ENCODE measurements at places on chromosomes 6 and 20.
A peak's percentile ranks its signal among the peaks of the same experiment; 100 is the strongest.

DNA sequence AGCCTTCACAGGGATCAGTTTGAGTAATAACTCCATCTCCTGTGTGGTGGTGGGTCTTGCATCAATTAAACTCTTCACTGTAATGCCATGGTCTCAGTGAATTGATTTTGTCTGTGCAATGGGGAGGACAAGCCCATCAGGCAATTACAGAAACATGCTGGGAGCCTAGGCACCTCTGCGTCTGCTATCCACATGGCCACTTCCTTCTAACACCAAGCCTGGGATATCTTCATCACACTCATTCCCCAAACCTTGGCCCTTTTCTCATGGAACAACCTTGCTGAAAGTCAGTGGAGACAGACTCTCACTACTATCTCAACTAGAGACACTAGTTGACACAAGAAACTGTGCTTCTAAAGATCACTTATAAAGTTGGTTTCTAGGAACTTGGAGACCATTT lies 210.1 kb upstream of the SHLD1 start:
- no peak for DNase-seq

GRCh38 chr6:83352424-83353061 lies 78.3 kb downstream of the ME1 start:
- no peak for DNase-seq

DNA sequence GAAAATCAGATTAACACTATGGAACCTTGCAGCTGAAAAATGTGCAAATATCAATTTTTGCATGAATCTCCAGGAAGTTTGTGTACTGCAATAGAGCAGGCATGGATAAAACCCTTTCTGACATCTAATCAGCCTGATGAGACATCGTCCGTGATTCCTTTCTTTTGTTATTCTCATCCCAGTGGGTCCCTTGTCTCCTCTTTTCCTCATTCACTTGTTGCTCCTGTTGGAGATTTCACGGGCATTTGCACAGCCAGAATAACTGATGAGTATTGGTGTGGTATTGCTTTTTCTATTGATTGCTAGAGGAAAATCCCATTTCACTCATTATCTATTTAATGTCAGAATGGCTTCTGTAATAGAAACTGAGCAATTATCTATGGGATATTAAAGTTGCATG lies 39.9 kb downstream of the SCGN start:
- no peak for DNase-seq

GRCh38 chr6:118283766-118284165 lies 264.3 kb upstream of the PLN start:
- peak; percentile 52 for DNase-seq

DNA sequence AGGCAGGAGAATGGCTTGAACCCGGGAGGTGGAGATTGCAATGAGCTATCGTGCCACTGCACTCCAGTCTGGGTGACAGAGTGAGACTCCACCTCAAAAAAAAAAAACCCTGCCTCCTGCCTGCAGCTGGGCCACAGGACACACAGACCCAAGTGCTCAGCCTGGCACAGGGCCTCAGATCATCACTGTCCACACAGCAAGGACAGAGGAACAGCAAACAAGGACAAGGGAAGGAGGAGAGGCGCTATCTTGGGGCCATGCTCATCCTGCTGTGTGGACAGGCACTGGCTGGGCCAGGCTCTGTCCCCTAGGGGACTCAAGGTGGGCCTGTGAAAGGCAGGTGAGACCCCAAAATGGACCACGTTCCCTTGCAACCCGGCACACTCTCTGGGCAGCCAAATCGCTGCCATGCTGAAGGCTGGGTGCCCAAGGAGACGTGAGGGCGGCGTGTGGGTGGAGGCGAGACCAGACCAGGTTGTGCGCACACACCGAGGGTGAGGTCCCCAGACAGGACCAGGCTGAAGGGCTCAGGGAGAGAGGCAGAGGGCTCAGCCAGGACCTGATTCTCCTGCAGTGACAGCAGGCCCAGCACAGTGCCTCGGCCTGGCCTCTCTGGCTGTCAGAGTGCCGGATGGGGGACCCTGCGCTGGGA lies 9.1 kb downstream of the UCKL1 start:
- DNase-seq: no peak

DNA sequence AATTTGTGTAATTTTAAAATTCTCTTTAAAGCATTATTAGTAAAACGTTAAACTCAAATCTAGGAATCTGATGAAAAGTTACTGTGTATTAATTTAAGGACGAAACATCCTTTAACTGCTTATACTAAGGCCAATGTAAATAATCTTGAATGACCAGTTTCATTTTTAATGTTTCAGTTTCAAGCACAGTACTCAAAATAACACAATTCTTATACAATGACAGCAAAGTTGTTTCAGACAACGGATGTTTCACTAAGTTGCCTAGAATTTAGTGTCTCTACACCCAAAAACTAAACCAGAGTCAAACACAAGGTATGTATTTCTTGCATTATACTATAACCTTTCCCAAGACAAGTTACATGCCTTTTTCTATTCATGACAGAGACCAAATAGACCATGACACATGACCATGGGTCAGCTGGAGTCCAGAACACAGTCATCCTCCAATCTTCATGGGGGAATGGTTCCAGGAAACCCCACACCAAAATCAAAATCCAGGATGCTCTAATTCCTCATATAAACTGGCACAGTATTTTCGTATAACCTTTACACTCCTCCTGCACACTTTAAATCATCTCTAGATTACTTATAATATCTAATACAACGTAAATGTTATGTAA lies 7.7 kb downstream of the PHIP start:
- DNase-seq: no peak

GRCh38 chr6:116278854-116279231 lies 887 bp downstream of the TSPYL1 start:
- no peak for DNase-seq

- no peak for DNase-seq
These were observed 1.1 kb downstream of the BNIP5 start for GRCh38 chr6:36335465-36336207.

GRCh38 chr6:122154155-122154554 lies 245.3 kb upstream of the HSF2 start:
- no peak for DNase-seq

GRCh38 chr20:11726026-11726425 lies 191.7 kb upstream of the BTBD3 start:
- no peak for DNase-seq

DNA sequence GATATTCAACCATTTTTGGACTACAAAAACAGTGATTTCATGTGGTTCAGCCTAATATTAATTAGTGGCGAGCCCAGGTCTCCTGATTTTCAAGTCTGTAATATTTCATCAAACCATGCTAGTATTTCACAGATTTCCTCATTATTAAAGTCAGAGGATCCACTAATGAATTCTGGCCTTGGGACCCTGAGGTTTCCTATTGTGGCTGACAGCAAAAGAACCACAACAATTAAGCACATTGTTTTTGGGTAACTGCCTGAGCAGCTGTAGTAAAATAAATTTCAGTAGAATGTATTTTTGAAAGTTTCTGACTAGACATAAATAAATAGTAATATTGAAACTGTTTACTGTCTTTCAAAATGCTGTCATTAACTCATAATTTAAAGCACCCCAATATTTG lies 630.7 kb upstream of the MMS22L start:
- DNase-seq: no peak

DNA sequence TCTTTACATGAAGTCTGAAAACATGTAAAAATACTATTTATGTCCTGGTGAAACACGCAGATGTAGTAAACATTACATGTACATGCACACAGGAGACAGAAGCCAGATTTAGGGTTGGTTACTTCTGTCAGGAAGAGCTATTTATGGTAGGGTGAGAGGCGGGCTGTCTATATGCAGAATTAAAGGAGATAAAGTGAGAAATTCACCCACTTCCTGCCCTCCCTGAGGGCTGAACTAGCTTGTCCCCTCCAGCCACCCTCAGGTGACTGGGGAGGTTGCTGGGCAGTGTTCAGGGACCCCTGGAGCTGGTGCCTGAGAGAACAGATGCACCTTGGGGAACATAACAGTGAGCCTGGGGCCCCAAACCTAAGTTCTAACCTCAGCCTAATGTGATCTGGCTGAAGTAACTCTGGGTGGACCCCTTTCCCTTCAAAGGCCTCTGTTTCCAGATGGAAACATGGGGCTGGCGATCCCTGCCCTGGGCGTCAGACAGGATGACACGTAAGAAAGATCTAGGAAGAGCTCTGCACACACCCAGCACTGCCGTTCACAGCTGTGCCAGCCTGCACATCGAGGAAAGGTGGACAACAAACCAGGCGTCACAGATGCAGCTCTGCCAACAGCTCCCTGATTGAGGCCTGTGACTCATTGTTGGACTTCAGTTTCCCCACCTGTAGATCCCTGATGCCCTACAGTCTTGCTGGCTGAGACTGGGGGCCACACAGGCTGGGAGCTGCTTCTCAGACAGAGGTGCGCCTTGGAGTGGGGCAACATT lies 1.3 kb downstream of the PI16 start:
- DNase-seq: peak; percentile 18

DNA sequence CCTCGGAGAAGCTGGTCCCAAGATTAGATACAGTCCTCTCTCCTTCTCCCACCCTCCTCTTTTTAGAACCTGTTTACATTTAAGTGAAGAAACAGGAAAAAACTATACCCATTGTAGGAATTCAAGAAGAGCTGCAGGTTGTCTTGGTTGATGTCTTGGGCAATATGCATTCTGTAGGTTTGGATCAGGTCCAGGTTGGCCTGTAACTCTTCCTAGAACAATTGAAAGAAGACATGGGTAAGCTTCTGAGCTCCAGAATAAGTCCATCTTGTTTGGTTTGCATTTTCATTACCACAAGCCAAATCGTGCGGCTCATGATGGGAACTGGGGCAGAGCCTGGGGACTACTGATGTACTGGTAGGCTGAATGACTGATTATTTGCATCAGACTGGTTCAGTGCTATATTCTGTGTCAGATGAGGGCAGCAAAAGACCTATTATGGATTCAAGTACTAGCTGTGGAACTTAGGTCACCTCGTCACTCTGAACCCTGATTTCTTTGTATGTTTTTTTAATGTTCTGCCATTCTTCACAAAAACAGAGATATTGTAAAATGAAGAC lies 20.3 kb upstream of the SLA2 start:
- peak; percentile 50 for DNase-seq

- no peak for DNase-seq
These were observed 39.4 kb upstream of the RFPL4B start for GRCh38 chr6:112307707-112308106.

DNA sequence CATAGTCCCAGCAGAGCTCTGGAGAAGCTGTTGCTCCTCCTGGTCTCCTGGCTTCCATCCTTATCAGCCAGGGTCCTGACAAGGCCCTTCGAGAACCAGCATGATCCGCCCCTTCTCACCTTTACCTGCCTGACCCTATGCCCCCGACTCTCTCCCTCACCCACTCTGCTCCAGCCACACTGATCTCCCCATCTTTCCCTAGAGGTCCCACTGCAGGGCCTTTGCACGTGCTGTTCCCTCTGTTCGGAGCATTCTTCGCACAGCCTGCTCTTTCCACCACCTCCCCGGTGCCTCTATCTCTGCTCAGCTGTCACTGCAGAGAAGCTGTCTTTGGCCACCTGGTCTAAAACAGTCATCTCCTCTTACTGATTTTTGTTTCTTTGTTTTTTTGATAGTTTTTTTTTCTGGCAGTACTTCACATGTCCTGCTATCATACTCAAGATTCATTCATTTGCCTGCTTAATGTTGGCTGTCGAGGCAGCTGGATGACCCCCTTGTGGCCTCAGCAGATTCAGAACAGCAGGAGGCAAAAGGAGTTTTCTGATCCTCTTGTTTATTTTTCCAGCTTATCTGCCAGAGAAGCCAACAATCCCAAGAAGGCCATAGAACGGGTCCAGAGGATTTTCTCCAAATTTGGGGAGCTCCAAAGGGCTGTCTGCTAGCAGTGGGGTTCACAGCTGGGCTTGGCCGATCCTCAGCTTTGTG lies 1.6 kb upstream of the PTGIS start:
- no peak for DNase-seq

GRCh38 chr6:53796451-53796780 lies 1.6 kb downstream of the LRRC1 start:
- DNase-seq: no peak

- no peak for DNase-seq
These were observed 16.2 kb upstream of the CLDN20 start for GRCh38 chr6:155247618-155248007.

DNA sequence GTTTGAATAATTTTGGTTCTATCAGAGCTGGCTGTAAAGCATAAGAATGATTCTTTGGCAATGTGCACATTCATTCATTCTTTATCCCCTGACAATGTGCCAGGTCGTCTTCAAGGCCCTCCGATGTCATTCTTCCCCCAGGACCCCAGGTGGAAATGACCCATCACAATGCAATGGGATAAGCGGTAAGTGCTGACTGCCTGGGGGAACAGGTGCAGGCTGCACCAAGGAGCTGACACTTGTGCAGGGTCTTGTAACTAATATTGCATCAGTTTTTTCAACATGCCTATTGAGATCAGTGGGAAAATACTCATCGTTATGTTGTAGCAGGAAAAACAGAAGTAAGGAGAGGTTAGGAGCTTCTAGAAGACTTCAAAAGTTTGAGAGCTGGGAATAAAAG lies 105.6 kb downstream of the FOXC1 start:
- DNase-seq: no peak

- DNase-seq: no peak
These were observed 46.2 kb upstream of the SDHAF4 start for GRCh38 chr6:70520575-70520974.

DNA sequence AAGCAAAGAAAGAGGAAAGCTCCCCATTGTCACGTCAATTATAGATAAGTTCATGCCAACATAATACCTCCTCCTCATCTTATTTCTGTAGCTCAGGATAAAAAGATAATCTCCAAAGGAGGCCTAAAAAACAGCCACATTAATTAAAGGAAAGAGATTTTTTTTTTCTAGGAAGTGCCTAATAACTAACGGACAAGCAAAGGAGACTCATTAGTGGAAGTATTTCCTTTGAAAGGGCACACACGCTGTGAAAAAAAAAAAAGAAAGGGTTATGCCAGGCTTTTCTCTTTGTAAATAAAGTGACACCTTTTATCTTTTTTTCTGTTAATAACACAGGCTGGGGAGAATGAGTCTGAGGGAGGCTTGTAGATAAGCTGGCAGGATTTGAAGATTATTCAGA lies 55.7 kb downstream of the PCSK2 start:
- no peak for DNase-seq

DNA sequence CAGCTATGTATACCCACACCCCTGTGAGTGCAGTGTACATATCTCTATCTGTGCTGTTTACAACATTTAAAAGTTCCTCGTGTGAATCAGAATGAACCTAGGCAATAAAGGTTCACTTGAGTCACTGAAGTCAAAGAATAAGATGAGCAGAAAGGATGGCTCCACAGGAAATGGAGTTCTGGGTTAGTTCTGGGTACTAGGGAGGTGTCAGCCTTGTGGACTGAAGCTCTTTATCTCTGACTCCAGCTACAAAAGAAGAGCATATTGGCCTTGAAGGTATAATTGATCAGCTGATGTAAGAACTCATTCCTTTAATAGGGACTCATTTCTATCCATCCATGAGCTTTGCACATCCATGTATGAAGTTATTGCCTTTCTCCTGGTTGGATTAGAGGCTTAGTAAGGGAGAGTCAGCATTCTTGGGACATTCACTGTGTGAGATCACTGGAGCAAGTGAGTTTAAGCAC lies 73.9 kb upstream of the BACH2 start:
- DNase-seq: no peak

- DNase-seq: no peak
These were observed 2.3 kb upstream of the PRIM2 start for GRCh38 chr6:57315111-57315510.
